BJ (cell line): ENCODE measurements at places on chromosomes 11 and 22. TPM values are rescaled to one million over a fixed set of nuclear protein-coding genes. Genes with fewer than 3 reads are reported as not detected.

- DNase-seq: no peak
Observed at GRCh38 chr11:1500466-1501420, 14.2 kb upstream of the MOB2 start.

DNA sequence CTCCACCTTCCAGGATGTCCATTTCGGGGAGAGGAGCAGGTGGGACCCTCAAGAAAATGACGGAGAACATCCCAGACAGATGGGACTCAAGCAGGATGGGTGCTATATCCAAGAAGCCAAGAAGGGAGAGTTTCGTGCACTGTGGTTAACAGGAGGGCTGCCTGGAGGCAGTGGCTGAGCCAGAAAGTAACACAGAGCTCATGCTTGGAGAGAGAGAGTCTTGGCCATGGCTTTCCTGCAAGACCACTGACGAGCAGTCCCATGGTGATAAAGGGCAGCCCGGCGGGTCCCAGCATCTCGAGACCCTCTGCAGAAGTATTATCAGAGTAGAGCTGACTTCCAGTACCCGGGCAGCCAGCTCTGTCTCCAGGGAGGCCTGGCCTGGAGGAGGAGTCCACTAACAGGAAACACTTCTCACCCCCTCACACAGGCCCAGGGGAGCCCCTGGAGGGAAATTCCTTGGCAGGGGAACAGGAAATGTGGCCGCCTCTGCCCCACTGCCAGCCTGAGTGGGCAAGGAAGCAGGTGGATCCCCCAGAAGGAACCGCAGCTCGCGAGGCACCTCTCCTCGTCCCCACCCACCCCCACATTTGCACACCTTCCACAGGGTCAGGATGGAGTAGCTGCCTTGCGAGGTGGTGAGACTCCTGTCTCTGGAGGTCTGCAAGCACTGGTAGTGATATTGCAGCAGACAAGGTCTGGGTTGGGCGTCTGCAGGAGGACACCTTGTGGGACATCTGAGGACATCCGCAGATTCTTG is 32.2 kb downstream of the CYTH4 start:
- DNase-seq: no peak

DNA sequence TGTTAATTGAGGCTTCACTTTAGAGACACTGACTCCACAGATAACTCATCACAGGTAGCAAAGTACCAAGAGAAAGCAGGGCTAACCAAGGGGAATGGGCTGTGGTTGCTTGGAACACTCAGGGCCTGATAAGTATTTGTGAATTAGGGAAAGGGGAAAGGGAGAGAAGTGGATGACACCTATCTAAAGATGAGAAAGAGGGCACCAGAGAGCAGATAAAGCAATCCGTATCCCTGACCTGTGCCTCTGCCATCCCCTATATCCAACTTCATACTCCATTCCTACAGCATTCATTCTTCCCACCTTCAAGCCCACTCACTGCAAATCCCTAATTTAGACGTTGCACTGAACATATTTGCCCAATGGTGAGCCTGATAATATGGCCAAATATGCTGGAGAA is 43.0 kb upstream of the API5 start:
- no peak for DNase-seq

- DNase-seq: no peak
Observed at GRCh38 chr11:132330515-132330914, 960.1 kb downstream of the NTM start.

GRCh38 chr22:46824344-46824909 is 62.0 kb downstream of the TBC1D22A start:
- DNase-seq: no peak

GRCh38 chr11:33682019-33682418 is 18.6 kb downstream of the C11orf91 start:
- no peak for DNase-seq

DNA sequence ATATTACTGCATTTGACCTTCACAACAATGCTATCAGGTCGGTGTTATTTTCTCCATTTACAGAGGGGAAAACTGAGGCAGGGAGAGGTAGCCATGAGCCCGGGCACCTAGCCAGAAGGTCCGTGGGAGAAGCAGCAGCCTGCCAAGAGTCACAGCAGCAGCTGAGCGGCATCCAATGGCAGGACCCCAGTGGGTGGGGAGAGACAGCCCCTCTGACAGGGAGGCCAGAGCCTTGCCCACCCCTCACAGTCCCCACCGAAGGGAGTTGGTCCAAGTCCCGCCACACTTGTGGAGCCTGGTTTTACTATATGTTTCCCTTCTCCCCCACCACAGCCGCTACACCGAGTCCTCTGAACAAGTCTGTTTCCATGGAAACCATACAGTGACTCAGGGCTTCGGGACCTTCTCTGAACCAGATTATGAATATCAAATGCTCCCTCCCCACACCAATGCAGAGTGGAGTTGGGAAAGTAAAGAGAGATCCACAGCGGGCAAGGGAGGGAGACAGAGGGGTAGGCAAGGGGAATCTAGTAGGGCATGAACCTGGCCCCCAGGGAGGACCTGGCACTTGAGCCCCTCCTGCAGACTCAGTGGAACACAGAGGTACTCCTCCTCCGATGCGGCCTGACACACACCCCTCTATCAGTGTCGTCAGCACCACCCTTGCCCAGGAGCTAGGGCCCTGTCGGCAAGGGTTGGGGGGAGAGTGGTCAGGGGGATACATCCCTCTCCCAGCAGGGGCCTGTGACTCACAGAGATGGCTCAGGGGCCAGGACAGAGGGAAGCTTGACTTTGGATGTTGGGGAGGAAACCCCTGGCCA is 2.5 kb downstream of the CHST1 start:
- DNase-seq: no peak

DNA sequence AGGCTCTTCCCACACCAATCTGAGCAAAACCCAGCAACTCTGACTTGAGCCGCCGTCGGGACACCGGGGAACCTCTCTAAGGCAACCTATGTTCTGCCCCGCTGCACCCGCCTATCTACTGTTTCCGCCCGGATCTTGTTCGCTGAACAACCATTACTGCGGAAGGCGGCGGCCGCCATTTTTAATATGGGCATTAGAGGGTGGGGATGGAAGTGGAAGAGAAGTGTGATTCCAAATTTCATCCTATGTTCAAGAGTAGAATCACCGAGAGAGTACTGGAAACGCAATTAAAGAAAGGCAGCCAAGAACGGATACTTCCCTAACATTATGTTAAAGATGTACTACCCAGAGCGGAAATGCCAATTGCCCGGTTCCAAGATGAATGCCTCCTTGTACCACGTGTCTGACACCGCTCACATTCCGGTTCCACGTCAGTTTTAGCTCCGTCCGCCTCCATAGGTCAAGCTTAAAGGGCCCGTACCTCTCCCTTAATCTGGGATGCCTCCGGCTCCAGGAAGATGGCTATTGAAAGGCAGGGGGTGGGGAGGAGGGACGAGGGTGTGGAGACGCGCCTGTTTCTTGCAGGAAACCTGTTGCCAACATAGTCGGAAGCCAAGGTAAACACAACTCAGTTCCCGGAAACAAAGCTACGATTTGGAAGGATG is at the start of gene DPAGT1:
TSS of gene DPAGT1 (minus strand) at position 95 of the 665 bp plus-strand sequence. CDS start 198 bp downstream, outside the sequence.
- peak; percentile 80 for DNase-seq

DNA sequence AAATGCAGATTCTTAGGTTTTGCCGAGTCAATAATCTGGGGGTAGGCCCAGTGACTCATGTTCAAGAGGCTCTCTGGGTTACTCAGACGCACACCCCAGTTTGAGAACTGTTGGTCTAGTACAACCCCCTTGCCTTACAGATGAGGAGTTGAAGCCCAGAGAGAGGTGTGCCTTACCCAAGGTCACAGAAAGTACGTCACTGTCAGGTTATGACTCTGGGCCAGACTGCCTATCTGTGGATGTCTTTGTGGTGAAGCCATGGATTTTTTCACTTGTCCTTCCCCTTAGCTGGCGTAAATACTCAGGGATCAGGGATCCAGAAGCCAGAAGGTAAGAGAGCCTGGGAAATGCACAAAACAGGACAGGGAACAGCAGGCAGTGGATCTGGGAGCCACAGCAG is 25.2 kb upstream of the NECTIN1 start:
- DNase-seq: no peak

DNA sequence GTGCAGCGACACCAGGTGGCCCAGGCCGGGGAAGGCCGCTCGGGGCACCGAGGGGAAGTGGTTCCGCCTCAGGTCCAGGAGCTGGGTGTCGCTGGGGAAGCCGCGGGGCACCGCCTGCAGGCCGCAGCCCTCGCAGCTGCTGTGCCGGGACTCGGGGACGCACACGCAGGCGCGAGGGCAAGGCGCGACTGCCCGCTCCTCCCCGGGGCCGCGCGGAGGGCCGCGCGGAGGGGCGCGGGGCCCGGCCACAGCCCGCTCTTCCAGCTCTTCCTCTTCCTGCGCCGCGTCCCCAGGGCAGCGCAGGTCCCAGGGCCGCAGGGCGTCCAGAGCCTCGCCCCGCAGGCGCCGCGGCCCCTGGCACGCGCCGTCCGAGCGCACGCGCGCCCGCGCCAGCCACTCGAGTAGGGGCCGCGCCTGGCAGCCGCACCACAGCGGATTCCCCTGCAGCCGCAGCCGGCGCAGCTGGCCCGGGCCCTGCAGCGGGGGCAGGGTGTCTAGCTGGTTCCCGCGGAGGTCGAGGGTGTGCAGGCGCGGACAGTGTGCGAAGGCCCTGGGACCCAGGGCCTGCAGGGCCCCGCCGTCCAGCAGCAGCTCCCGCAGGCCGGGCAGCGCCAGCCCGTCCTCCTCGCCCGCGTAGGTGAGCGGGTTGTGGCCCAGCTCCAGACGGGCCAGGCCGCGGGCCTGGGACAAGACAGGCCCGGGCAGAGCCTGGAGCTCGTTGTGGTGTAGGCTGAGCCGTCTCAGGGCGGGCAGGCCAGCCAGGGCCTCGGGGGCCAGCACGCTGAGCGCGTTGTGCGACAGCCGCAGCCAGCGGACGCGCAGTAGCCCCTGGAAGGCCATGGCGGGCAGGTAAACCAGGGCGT is 2.8 kb downstream of the CHADL start:
- no peak for DNase-seq

DNA sequence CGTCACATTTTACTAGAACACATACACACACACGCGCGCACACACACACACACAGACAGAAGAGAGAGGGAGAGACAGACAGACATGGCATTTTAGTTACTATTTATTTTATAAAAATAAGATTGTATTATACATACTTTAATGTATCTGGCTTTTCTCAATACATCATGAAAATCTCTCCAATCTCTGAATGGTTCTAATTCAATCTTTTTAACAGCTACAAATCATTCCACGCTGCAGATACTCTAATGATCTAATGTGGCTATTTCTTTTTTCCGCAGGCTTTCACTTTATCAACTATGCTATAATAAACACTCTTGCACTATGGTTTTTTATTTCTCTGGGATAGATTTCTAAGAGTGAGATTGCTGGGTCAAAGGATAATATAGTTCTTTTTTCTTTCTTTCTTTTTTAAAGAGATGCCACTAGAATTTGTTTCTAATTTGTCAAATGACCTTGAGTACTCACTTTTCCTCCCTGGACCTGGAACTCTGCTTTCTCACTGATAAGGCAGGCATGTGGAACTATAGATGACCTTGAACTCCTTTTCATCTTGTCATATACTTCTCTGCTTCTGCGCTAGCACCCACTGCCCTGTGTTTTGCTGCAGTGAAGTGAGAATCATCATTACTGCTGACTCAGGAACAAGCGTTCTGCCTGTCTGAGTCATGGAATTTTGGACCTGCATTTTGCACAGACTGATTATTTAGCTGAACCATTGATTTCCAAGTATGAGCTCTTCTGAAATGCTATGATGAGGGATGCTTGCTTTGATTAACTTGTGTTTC is 4.9 kb upstream of the SLC6A5 start:
- no peak for DNase-seq

DNA sequence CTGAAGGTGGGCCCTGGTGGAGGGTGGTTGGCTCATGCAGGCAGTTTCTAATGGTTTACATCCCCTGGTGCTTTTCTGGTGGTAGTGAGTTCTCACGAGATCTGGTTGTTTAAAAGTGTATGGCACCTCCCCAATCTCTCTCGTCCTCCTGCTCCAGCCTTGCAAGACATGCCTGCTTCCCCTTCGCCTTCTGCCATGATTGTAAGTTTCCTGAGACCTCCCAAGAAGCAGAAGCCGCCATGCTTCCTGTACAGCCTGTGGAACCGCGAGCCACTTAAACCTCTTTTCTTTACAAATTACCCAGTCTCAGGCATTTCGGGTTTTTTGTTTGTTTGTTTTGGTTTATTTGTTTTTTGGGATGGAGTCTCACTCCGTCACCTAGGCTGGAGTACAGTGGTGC is 173.2 kb downstream of the MN1 start:
- no peak for DNase-seq

DNA sequence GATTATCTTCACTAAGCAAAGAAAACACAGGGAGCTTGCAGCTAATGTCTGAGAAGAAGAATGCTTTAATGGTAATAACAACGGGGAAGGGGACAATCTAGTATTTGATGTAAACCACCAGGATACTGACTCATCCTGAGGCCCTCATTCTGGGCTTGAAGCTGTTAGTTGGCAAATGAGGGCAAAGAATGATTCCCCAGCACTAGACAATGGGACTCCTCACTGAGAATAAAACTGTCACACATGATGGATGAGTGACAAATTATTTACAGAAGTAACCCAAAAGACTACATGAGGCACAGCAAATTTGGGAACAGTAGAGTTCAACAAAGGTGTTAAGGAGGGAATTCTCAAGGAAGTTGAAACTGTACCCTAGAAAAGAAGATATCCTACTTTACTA is 76.3 kb downstream of the FAM168A start:
- DNase-seq: no peak

GRCh38 chr11:96338910-96339705 is 3.9 kb downstream of the MAML2 start:
- no peak for DNase-seq

DNA sequence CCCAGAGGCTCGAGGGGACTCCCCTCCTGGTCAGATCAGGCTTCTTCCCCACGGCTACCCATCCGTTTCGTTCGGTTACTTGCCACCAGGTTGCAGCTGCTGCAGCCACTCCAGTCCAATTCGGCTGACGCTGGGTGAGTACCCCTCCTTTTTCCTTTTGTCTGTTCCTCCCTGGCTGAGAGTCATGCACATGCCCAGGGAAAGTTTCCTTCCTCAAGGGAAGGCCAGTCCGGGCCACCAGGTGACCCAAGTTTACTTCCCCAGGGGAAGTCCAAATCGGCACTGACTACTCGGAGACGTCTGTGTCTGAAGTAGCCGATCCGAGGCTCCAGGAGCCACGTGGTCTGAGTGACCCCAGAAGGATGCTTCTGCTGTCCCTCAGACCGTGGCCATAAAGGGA is 13.2 kb upstream of the OR56A3 start:
- DNase-seq: no peak

DNA sequence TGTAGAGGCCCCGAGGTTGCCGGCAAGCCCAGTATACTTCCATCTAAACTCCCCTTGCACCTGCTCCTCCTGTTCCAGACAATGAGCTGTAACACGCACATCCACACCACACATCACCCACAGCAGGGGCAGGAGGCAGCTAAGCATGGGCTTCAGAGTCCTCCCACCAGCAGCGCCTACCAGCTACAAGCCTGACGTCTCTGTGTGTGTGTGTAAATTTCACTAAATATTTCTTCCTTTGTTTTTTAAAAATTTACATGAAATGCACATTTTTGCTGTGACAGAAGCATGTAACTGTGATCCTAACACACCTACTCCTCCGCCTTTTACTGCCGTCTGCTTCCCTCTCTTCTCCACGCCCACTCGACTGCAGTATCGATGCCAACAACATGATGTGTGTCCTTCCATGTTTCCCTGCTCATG is 29.4 kb upstream of the PACSIN2 start:
- no peak for DNase-seq

GRCh38 chr11:45856044-45856468 is 8.8 kb downstream of the CRY2 start:
- DNase-seq: peak; percentile 67

Gene NNMT
- 590 and 724 TPM in 2 replicates for polyA plus RNA-seq

Gene MPZL2
- not detected in 2 replicates for polyA plus RNA-seq

Gene MPEG1
- not detected in 2 replicates for polyA plus RNA-seq

Gene MMP12
- polyA plus RNA-seq: 0.12 and 0.38 TPM in 2 replicates

Gene NXPE2
- polyA plus RNA-seq: 0.04 and 0.06 TPM in 2 replicates

Gene THAP12
- 15.5 and 31.8 TPM in 2 replicates for polyA plus RNA-seq

Gene EEF1G
- 2,358 and 2,459 TPM in 2 replicates for polyA plus RNA-seq

Gene RFPL1
- not detected in 2 replicates for polyA plus RNA-seq
